ENCODE measurements at places on chromosomes 16 and 17.

GRCh38 chr17:27346228-27346899, 52.5 kb downstream of the WSB1 start:
- no peak for DNase-seq

- no peak for DNase-seq
These were observed 12.4 kb downstream of the FAM234A start for GRCh38 chr16:247027-247426.

- DNase-seq, result no peak
These were observed 81.3 kb upstream of the PLCG2 start for GRCh38 chr16:81697616-81698309.

DNA sequence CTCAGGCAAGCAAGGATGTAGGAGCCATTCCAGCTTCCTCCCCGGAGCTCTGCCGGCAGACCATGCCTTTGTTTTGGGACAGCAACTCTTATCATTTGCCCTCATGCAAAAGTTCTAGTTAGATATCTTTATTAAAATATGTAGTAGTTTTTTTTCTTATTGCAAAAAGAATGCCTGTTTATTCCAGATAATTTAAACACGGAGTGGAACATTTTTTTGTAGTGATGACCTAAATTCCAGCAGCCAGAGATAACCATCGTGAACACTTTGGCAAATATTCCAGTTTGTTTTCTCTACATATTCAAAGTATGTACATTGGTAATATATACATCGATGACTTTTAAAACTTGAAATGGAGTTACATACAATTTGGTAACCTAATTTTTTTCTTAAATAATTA, 54.8 kb downstream of the CRISPLD2 start:
- DNase-seq, result no peak

GRCh38 chr17:37106049-37106448, 157.3 kb downstream of the AATF start:
- no peak for DNase-seq
